ENCODE measurements at places on chromosomes 12 and 14. TPM values are rescaled to one million over a fixed set of nuclear protein-coding genes. Genes with fewer than 3 reads are reported as not detected.

Gene NOPCHAP1
- total RNA-seq = 11.3 TPM

Gene KLHDC1
- total RNA-seq = 9.6 TPM

Gene SERPINA10
- not detected for total RNA-seq

GRCh38 chr14:106268013-106268727 lies 741.8 kb downstream of the TMEM121 start:
- DNase-seq = peak; percentile 95

- DNase-seq = no peak
These were observed 7.9 kb downstream of the C1S start for GRCh38 chr12:7068240-7068993.

GRCh38 chr14:91398707-91399106 lies 18.9 kb downstream of the CCDC88C start:
- DNase-seq = no peak

DNA sequence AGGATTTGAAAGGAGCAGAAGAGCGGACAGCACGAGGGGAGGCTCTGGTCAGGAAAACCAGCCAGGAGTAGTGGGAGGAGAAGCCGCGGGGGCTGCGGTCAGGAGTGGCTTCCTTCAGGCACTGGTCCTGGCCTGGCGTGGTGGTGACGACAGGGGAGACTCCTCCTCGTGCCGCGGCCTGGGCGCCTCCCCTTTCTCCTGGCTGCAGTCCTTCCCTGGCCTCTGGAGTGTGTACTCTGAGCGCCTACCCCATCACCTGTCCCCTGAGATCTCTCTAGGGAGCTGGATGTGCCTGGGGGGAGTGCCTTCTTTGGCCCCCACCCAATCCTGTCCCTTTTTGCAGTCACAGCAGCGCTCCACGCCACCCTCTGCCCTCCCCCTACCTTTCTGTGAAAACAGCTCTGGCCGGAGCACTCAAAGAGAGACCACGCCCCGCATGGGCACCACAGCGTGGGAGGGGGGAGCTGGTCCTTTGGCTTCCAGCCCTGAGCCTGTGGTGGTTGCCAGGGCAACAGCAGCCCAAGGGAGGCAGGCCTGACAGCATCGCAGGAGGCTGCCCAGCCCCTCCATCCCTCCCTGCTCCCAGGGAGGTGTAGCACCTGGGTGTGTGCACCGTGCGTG lies 125.9 kb downstream of the CALM1 start:
- no peak for DNase-seq

Gene YBX3
- total RNA-seq = 5.2 TPM

Gene BBOF1
- 4.0 TPM for total RNA-seq

Gene CMA1
- not detected for total RNA-seq

GRCh38 chr14:63672417-63673180 lies 30.9 kb upstream of the WDR89 start:
- no peak for DNase-seq

- no peak for DNase-seq
These were observed 239.7 kb upstream of the PPFIA2 start for GRCh38 chr12:81998761-81999378.

Gene MEG3
- total RNA-seq = not detected

DNA sequence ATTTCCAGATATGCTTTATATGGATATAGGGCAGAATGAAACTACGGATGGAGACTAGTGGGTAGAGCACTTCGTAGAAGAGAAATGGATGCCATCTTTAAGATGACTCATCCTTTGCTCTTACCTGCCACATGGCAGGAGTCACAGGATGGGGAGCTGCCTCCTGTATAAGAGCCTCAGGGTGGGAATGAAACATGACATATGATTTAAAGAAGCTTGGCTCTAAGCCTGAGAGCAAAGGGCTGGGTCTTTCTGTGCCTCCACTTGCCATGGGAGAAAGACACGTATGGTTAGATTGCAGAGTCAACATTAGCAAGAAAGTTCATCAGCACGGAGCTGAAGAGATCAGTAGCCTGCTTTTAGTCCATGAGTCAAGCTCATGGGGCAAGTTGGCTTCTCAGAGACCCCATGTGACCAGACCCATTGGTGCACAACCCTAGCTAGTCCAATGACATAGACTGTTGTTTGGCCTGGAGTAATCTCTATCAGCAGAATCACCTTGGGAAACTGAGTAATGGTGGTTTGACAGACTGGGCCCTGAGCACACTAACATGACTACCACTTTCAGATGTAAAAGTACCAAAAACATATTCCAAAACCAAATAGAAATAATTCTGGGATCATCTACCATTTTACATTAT lies 38.1 kb upstream of the IL22 start:
- no peak for DNase-seq

DNA sequence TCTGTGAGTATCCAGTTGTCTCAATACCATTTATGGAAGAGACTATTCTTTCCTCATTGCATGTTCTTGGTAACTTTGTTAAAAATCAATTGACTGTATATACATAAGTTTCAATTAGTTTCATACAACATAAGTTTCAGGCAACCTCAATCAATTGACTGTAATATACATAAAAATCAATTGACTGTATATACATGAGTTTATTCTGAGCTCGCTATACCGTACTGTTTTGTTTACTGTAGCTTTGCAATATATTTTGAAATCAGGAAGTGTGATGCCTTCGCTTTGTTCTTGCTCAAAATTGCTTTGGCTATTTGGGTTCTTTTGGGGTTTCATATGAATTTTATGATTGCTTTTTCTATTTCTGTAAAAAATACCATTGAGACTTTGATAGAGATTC lies 392.0 kb downstream of the BTG1 start:
- DNase-seq = no peak

DNA sequence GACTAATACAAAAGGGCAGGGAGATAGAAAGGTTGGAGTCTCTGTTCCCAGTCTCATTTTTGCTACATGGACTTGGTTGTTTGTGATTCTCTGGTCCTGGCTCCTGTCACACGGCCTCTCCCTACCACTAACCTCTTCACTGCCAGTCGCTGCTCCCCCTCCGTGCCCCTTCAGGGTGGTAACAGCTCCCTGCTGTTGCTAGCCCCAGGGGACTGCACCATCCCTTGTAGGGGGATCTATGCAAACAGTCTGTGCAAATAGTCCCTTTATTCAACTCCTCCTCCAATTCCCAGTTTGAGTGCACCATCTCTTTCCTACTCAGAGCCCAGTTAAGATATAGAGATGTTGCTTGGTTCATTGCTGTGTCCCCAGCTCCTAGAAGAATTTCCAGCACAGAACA lies 51.1 kb downstream of the CCDC60 start:
- no peak for DNase-seq

Gene RHNO1
- 29.9 TPM for total RNA-seq

- DNase-seq = no peak
These were observed 211.8 kb downstream of the PPM1H start for GRCh38 chr12:62722971-62723680.

Gene TAS2R7
- not detected for total RNA-seq

DNA sequence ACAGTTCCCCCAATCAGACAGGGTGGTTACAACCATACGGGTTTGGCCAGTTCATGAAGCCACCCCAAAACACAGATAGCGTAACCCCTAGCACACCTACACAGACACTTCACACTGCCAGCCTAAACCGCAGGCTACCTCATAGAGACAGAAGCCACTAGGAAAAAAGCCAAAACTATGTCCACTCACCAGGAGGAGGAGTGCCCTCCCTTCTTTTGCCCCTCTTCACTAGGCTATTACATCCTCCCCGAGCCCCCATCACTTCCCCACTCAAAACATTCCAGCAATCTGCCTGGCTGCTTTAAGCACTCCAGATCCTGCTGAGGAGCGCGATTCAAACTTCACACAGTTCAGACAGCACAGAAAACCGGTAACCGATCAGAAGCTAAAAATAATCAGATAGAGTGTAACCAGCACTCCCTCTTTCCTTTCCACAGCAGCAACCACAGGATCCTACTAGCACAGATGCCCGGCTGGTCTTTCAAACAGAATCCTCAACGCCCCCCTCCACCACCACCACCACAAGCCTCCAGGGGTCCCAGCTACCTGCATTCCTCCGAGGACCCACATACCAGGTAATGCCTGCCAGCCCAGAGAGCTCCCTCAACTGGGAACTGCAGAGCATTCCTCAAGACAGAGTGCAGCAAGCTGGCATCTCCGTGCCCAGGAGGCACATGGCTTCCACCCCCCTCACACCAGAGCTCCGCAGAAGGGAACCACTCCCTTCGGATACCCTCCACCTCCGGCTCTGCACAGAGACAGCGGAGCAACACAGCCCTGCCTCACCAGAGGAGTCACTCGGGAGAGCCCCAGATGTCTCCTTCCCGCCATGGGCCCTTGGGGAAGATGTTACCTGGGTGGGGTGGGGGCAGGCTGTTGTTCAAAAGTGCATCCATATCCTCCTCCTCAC lies 1.5 kb downstream of the CHD4 start:
- peak; percentile 57 for DNase-seq

GRCh38 chr14:103073367-103073875 lies 10.6 kb upstream of the LBHD2 start:
- DNase-seq = no peak

DNA sequence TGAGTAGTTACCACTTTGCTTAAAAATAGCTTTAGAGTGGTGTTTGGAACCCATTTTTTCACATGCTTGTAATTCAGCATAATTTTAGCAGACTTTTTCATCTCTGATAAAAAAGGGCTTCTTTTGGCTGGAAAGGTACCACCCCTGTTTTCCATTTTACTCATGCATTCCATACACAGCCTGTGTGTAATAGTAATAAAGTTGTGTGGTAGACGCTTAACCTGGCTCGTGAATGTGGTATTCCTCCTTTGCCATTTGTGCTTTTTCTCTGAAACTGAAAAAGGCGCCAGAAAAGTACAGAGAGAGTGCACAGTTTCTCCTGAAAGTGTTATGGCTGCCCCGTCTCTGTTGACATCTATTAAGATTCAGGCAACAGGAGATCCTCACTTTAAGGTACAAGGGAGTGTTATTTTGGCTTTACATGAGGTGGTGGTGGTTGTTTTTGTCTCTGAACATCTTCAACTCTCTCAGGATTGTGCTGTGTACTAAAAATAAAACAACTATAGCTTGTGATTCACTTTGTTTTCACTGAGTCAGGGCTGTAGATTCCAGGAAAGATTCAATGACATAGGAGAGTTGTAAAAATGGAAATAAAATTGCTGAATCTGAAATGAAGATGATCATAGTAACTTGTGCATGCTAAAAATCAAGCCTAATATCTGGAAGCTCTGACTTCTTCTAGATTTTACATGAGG lies 45.6 kb upstream of the MIS18BP1 start:
- DNase-seq = no peak

GRCh38 chr12:95546491-95546813 lies 4.8 kb downstream of the USP44 start:
- DNase-seq = no peak

DNA sequence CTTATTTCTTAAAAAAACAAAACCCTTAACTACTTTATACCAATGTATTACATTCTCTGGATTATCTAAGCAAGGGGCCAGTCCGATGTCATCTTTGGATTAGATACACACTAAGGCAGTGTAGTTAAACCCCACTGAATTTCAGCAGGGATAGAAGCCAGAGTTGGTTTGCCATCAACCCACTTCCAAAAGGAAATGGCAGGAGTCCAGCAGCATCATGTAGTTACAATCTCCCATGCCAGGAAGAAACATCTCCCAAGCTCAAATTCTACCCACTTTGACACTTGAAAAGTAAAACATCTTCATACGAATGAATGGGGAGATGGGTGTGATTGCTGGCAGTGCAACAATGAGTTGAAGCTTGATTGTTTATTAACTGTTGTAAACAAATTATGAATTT lies 203.5 kb upstream of the PLXNC1 start:
- no peak for DNase-seq

DNA sequence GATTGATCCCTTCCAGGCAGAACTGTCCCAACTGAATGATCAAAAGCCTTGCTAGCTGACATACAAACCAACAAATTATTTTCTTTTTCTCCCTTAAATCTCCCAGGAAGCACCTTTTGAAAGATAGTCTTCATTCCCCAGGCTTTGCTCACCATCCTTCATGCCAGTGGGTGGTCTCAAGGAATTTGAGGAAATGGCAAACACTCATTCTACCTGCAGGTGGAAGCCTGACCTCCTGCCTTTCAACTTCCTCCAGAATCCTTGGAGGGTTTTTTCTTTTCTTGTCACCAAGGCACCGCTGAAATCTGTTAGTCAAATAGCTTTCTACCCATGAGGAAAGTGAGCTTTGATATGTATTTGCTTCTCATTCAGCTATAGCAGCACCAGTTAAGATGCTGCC lies 128.5 kb downstream of the WIF1 start:
- DNase-seq = no peak

Gene TMCC3
- 1.4 TPM for total RNA-seq

Gene FAM90A1
- not detected for total RNA-seq

- no peak for DNase-seq
These were observed 204.6 kb upstream of the SLC38A2 start for GRCh38 chr12:46577063-46577776.

GRCh38 chr12:20144341-20144740 lies 224.0 kb upstream of the PDE3A start:
- no peak for DNase-seq

Gene OR6C74
- not detected for total RNA-seq

- DNase-seq = no peak
These were observed 40.4 kb downstream of the PSEN1 start for GRCh38 chr14:73176685-73177084.

DNA sequence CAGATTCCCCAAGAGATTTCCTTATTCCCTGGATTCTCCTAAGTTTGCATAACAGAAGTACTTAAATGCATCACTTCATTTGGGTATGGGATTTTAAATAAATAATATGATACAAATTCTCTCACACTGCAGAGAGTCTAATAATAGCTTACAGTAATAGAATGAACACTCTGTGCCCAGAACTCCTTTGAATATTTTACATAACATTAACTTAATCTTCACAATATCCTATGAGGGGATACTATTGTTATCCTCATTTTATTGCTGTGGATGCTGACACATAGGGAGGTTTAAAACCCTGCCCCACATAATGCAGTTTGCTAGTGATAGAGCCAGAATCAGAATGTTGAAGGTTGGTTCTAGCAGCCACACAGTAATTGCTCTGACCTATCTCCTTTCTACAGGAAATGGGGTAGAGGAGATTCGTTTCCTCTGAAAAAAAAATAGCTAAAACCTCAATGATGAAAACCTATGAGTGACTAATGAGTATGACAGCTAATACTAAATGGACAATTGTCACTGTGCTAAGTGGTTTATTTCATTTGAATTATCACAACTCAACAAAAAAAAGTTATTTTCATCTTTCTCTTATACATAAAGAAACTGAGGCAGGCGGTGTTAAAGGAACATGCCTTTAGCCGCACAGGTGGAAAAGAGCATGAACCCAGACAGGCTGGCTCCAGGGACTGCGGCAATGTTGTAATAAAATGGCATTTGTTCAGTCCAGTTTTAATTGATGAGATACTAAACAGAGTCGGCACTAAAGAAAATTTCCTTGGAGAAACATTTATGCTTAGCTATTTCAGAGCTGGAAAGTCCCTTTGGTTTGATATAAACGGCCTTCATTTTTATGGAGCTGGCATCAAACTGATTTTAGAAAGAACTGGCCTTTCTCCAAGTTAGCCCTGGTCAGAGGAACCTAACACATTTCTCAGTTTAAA lies 880.9 kb downstream of the NRXN3 start:
- no peak for DNase-seq

DNA sequence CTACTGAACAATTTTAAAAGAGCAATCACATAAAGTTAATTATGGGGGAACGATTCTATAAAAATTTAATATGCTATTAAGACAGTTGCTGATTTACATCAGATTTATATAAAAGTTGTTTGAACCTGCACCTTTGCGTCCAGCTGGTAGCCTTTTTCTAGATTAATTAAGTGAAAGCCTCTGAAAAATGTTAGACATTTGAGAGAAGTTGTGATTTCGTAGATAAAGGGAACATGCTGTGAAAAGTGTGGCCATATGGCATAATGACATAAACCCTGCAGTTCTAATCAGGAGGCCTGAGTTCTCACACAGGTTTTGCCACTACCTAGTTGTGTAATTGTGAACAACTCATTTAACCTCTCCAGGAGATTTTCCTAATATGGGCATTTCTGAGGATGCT lies 187.2 kb downstream of the TMTC2 start:
- no peak for DNase-seq

Gene BIN2
- total RNA-seq = 255 TPM

Gene TTC9
- total RNA-seq = 14.0 TPM
